Activated T-cell treated with anti-CD3 and anti-CD28 coated beads for 48 hours (primary cell): ENCODE measurements at places on chromosomes 1 and 21.

GRCh38 chr21:29194342-29194741, 63.9 kb downstream of the MAP3K7CL start:
- DNase-seq, result no peak

DNA sequence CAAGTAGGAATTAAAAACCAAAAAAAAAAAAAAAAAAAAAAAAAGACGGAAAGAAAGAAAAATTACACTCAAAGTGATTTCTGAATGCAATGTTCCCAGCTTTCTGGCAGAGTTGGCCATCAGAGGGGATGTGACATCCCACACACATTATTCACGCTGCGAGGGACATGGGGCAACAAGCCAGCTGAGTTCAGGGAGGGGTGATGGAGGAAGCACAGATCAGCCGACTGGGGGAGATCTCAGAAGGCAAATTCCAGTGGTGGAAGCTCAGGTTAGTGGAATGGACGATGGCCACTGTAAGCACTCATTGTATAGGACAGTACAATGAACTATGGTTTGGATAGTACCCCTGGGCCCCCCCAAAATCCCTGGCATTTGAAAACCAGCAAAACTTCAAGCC, 311.9 kb downstream of the PCP4 start:
- DNase-seq, result no peak

DNA sequence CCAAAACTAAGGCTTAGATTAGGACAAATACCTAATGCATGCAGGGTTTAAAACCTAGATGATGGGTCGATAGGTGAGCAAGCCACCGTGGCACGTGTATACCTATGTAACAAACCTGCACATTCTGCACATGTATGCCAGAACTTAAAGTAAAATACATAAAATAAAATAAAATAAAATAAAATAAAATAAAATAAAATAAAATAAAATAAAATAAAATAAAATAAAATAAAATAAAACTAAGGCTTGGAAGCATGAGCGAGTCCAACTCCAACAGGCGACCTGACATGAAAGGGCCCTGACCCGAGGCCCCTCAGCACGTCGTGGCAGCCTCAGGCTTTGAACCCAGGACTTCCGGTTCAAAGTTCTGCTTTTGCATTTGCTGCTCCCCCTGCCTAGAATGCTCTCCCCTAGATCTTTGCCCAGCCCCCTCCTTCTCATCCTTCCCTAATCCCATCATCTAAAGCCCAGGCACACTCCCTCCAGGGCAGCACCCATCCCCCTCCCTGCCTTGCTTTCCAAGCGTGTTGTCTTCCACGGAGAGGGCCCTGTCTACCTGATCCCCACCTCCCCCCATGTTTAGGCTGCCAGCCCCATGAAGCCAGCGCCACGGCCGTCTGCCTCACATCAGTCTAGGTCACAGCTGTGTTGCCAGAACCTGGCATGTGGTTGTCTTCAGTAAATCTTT, 64.3 kb downstream of the TAS1R2 start:
- DNase-seq, result no peak

DNA sequence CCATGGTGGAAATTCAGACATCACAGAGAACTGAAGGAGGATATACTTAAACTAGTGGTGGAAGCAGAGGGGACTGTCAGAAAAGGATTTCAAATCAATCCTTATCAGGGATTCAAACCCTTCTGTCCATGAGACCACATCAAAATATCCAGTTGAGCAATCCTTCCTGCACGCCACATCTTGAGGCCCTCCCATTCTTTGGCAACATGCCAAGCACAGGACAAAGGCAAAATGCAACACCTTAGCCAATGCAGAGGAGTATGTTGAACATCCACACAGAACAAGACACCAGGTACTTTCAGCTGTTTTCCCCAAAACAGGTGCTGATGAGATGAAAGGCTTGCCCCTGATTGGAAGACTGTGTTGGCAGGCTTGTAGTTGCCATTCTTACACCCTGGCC, 81.8 kb upstream of the PLXNA2 start:
- no peak for DNase-seq

DNA sequence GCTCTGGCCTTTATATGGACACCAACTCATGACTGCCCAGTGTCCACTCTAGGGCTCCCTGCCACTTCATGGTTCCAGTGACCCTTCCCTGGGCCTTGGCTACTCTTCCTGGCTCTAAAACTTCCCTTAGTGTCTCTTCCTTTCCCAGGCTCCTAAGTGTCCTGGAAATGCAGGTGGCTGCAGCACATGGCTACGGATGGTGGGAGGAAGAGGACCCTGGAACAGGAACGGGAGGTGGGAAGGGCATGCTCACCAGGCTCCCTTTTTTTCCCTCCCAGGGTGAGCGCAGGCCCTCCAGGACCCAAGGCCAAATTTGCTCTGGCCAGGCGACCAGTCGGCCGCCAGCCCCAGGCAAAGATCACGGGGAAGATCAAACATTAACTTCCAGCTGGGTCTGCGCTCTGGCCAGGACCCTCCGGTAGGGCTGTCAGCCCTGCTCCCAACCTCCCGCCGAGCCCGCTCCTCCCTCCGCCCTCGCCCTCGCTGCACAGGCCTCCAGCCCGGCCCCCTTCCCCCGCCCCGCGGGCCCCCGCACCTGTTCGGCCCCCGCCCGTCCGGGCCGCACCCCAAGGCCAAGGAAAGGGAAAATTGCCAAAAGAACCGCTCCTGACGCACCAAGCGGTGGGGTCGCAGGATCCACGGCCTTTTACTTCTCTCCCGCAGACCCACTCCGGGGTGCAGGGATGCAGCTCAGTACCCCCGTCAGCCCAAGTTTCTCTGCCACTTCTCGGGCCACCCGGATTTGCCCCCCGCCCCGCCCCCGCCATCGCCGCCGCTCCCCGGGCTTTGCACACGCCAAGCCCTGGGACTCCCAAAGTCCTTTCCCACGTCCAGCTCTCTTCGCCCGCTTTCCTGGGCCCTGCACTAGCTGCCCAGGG, 894 bp downstream of the TCEA3 start:
- DNase-seq, result no peak

DNA sequence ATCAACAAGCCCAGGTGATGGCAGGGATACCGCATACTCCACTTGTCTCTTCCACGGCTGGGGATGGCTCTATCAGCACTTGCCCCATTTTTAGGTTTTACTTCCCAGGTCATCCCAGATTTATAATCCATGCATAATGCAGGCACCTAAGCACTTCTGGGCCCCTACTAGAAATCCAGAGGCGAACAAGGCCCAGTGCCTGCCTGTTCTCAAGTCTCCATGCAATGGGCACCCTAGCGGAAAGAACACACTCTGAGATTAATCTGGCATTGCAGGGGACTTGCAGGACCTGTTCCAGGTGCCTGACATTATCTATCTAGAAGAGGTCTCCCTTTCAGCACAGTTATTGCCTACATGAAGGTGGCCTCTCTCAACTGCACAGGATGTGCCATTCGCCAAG, 39.8 kb downstream of the HIVEP3 start:
- DNase-seq, result no peak

GRCh38 chr1:29471487-29472313, 235.4 kb downstream of the PTPRU start:
- no peak for DNase-seq

GRCh38 chr1:53196485-53197290, at the start of gene CPT2:
Gene CPT2 (plus strand): TSS chr1:53196824. CDS start chr1:53196944, 120 bp downstream.
- peak; percentile 92 for DNase-seq

DNA sequence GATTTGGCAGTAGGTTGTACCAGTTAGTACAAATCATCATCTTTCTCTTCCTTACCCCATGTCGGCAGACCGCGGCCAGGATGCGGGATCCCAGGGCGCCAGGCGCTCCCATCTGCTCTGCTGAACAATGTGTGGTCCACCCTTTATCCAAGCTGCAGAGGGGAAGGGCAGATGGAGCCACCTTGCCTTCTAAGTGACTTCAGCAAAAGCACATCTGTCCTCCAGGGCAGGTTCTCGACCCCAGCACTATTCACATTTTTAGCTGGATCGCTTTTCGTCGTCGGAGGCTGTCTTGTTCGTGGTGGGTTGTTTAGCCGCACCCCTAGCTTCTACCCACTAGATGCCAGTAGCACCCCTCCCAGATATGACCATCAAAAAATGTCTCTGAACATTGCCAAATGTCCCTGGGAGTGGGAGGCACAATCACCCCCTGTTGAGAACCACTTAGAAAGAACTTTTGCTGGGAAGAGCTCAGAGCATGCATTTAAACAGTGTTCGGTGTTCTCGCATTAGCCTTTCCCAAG, 58.1 kb upstream of the SIM2 start:
- no peak for DNase-seq

DNA sequence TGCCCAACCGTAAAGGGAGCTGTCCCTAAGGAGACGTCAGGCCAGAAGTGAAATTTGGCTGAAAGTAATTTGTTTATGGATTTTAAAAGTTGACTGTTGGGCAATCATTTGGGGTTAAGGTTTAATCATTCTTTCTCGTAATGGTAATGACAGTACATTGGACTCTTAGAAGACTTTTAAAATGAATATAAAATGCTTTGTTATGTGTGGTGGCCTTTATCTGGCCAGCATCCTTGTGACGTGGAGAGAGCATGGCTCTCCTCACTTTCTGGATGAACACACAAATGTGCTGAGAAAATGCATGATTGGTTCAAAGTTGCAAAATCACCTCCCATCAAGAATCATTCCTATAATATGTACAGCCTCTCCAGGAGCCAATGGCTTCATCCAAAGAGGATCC, 160.2 kb downstream of the DHRS3 start:
- no peak for DNase-seq

DNA sequence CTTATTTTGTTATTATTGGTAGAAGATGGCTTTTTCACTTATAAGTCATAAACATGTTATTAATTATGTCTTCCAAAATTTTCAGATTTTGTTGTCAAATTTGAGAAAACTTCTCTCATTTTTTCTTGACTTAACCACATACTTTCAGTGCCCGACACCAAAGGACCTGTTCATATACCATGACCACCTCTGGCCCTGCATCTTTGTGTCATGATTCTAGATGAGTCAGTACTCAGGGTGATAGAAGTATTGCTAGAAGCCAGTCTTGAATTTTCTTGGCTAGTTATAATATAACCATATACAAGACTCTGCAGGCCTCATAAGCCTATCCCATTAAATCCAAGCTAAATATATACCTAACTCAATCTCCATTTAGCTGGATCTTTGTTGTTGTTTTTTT, 35.4 kb upstream of the DPH5 start:
- DNase-seq, result no peak

GRCh38 chr1:156581661-156582387, 2.3 kb downstream of the TTC24 start:
- peak; percentile 40 for DNase-seq

DNA sequence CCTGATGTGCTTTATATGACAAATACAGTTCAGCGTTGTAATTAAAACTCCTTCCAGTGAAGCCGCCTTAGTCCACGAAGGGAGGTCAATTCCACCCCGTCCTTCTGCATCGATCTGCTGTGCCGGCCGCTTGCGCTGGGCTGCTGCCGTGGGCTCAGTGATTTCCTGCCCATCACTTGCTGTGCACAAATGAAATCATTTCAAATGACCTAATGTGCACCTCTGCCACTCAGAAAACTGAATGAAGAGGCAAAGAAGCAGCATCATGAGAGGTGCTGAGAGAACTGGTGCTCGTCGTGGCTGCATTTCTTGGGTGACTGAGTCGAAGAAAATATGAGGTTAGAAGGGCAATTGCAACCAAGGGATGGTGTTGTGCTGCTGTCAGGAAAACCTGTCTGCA, 144.3 kb upstream of the SYT6 start:
- no peak for DNase-seq

- no peak for DNase-seq
Observed at GRCh38 chr1:51936531-51936930, 54.0 kb downstream of the RAB3B start.

GRCh38 chr1:89670163-89670562, 37.2 kb downstream of the LRRC8C start:
- DNase-seq, result no peak

GRCh38 chr1:78619446-78619802, 824 bp upstream of the IFI44L start:
- DNase-seq, result no peak

DNA sequence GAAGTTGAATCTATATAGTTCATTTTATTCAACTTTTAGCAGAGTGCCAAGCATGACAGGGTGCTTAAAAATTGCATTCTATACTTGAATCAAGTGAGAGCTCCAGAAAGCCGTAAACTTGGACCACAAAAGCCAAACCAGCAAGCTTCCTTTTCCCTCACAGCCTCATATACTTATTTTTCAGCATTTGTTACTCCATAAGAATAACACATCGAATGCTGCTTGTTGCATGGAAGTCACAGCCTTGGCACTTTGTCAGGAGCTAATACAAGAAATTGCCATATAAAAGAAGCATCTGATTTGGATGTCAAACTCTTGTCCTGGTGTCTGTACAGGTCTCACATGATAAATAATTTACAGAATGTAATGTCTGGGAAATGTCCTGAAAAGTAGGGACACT, 87.4 kb downstream of the PLXNA2 start:
- no peak for DNase-seq

DNA sequence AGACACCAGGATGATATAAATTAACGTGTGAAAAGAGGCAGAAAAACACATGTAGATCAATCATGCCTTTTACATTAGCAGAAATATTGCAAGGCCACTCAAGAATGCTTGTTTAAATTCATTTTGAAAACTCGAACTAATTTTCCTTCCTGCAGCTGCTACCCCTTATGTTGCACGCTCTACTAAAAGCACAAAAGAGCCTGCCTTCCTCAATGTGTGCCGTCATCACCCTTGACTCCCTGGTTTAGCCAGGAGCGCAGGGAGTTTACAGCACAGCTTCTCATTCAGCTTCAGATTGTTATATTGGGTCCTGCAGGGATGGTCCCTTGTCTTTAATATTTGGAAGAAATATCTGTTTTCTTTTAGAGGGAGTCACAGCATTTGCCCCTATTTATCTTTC, 10.1 kb upstream of the ST6GALNAC5 start:
- no peak for DNase-seq

GRCh38 chr21:41536827-41537103, 28.8 kb upstream of the TMPRSS2 start:
- DNase-seq, result no peak

- no peak for DNase-seq
Observed at GRCh38 chr1:17798011-17798410, 42.9 kb downstream of the ACTL8 start.

- no peak for DNase-seq
Observed at GRCh38 chr1:25766721-25767436, 33.1 kb upstream of the SELENON start.

GRCh38 chr1:157142201-157142600, 4.0 kb upstream of the ETV3 start:
- no peak for DNase-seq

- no peak for DNase-seq
Observed at GRCh38 chr1:36108314-36108713, 16.7 kb downstream of the COL8A2 start.

- no peak for DNase-seq
Observed at GRCh38 chr1:209041927-209042326, 541.6 kb upstream of the CAMK1G start.

DNA sequence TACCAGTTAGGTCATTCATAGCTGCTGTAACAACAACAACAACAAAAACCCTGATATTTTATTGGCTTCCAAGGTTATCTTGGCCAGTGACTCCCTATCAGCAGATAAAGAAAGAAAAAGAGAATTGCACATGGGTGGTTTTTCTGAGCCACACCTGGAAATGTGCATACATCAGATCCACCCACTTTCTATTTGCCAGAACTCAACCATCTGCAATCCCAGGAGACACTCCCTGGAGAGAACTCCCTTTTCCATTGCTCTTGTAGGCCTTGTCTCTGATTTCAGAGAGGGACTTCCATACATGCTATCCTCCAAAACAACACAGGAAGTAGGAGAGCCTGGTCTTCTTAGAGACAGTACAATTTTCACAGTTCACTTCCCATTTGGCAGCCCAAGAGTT, 74.9 kb upstream of the ZC3H11B start:
- DNase-seq, result no peak
